ENCODE measurements at places on chromosomes 4 and X. TPM values are rescaled to one million over a fixed set of nuclear protein-coding genes. Genes with fewer than 3 reads are reported as not detected.

GRCh38 chr4:141486375-141486997 is 149.9 kb upstream of the IL15 start:
- no peak overlapping the region for H3K4me3 ChIP-seq
- DNase-seq: no peak
- H3K4me1 ChIP-seq: no peaks in the 10 kb centered on the region
- no peaks in the 10 kb centered on the region for H3K27me3 ChIP-seq

- no peaks in the 10 kb centered on the region for H3K36me3 ChIP-seq
- H3K27me3 ChIP-seq: no peaks in the 10 kb centered on the region
- DNase-seq: no peak
Observed at GRCh38 chr4:35912174-35912573, 332.1 kb downstream of the ARAP2 start.

GRCh38 chrX:111892375-111892774 is 16.4 kb downstream of the TRPC5OS start:
- no peaks in the 10 kb centered on the region for H3K27me3 ChIP-seq
- H3K27ac ChIP-seq: no peak overlapping the region
- no peaks in the 10 kb centered on the region for H3K4me1 ChIP-seq

Gene KLB
- not detected for total RNA-seq

DNA sequence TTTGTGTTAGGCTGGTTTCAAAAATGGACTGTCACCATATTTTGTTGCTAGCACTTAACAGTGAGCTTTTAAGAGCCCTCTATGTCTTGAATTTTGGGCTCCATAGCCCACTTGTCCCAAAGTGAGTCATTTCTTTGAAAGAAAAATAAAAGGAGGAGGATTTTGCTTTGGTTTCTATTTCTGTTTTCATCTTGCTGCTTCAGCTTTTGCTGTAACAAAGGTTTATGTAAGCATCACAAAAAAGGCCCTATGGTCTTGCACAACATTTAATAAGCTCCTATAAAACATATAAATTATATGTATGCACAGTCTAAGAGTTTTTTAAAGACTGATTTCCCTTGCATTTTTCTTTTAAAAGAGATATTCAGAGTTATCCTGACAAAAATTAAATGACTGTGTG is 105.2 kb downstream of the PHOX2B start:
- no peaks in the 10 kb centered on the region for H3K36me3 ChIP-seq
- H3K4me3 ChIP-seq: no peak overlapping the region
- peaks cover 3% of the 10 kb centered on the region for H3K4me1 ChIP-seq
- no peak for DNase-seq
- H3K27me3 ChIP-seq: no peaks in the 10 kb centered on the region

GRCh38 chr4:113756005-113756410 is 5.5 kb downstream of the CAMK2D start:
- no peak overlapping the region for H3K4me3 ChIP-seq
- no peak overlapping the region for H3K27ac ChIP-seq
- peaks cover 5% of the 10 kb centered on the region for H3K27me3 ChIP-seq
- no peaks in the 10 kb centered on the region for H3K4me1 ChIP-seq
- no peaks in the 10 kb centered on the region for H3K36me3 ChIP-seq
- no peak for DNase-seq

DNA sequence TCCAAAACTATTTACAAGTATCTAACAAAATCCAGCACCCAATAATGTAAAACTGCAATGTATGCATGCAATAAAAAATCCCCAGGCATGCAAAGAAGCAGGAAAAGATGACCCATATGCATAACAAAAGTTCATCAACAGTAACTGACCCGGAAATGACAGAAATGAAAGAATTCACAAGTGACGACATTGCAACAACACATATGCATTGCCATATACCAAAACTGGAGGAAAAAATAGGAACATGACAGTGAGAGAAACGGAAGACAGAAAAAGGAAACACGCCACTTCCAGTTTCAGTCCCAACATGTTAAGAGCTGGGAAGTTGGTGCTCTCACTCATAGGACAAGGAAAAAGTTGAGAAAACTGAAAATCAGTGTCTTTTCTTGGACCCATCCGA is 154.6 kb downstream of the EVC2 start:
- no peaks in the 10 kb centered on the region for H3K4me1 ChIP-seq
- no peak overlapping the region for H3K27ac ChIP-seq
- no peak for DNase-seq

- DNase-seq: no peak
- H3K27me3 ChIP-seq: no peaks in the 10 kb centered on the region
- no peaks in the 10 kb centered on the region for H3K4me1 ChIP-seq
- H3K36me3 ChIP-seq: no peaks in the 10 kb centered on the region
Observed at GRCh38 chrX:69876221-69876620, 173.5 kb downstream of the AWAT2 start.

DNA sequence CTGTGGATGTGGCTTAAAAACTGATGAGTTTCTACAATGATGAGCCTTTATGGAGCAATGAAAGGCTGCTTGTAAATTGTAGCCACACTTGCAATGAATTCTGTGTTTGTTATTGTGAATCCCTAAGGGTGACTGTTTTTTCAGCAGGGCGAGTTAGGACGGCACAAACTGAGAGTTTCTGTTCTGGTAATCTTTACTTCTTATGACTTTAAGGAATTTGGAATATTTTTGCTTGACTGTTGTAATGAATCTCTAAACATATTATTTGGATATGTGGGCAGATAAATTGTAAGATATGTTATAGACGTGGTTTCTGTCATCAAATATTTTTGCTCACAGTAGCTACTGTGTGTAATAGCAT is 22.2 kb downstream of the RBPJ start:
- no peak for DNase-seq
- H3K36me3 ChIP-seq: no peaks in the 10 kb centered on the region
- no peak overlapping the region for H3K4me3 ChIP-seq

- no peak overlapping the region for H3K4me3 ChIP-seq
- no peaks in the 10 kb centered on the region for H3K36me3 ChIP-seq
- no peaks in the 10 kb centered on the region for H3K27me3 ChIP-seq
- no peaks in the 10 kb centered on the region for H3K4me1 ChIP-seq
- no peak overlapping the region for H3K27ac ChIP-seq
Observed at GRCh38 chrX:116276261-116276660, 105.7 kb downstream of the AGTR2 start.

Gene SMR3B
- not detected for total RNA-seq

Measured in H1 (cell line).